ENCODE measurements at places on chromosomes 16 and 17.

DNA sequence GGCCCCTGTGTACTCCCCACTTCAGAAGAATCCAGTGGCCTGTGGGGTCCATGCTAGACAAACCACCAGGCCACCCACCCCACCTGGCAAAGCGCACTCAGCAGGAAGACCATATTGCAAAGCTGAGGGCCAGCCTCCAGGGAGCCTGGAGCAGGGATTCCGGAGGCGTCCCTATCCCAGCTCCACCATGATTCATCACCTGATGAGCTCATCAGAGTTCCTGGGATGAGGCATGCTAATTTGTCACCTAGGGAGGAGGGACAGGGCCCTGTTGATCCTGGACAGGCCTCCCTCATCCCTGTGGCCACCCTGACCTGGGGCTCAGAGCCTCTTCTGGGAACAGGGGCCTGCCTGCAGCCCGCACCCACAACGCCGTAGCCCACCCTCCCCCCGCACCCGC lies 131.6 kb upstream of the PLCG2 start:
- no peak for DNase-seq

DNA sequence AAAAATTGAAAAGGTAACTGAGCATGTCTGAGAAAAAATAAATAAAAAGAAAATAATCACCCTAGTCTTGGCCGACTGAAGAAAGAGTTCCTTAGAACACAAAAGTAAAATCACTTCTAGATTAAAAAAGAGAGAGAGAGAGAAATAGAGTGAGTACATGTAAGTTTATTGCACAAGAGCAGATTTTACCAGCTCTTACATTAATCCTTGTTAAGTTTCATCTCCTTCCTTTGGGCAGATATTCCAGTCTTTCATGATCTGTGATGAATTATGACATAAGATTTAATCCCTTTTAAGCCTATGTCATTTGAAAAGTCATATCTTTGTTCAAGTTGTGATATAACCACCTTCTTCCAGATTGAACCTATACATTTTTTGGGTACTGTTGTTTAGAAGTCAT lies 54.8 kb downstream of the NFAT5 start:
- no peak for DNase-seq

GRCh38 chr16:78415013-78415412 lies 315.6 kb downstream of the WWOX start:
- no peak for DNase-seq

DNA sequence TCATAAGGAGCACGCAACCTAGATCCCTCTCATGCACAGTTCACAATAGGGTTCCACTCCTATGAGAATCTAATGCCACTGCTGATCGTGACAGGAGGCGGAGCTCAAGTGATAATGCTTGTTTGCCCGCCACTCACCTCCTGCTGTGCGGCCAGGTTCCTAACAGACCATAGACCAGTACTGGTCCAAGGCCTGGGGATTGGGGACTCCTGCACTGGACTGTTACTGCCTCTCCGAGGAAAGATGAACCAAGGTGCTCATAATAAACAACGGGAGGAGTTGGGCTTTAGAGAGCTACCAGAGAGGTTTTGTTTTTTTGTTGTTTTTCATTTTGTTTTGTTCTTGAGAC lies 58.2 kb downstream of the TK2 start:
- no peak for DNase-seq

GRCh38 chr16:67013823-67014633 lies 14.9 kb upstream of the CBFB start:
- DNase-seq, result peak; percentile 92

DNA sequence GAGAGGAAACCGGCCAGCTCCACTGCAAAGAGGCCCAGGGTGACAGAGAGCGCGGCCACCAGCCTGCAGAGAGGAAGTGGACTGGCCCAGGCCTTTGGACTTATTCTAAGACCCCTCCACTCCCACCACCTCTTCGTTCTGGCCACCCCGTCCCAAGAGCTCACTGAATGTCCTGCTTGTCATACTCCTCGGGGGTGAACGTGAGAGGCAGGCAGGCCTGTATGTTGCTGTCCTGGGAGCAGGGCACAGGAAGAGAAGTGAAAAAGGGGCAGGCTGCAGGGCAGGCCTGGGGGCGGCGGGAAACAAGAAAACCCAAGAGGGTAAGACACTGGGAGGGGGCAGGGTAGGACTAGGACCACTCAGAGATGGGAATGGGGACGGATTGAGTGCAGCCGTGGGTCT lies 384 bp downstream of the TMEM107 start:
- DNase-seq, result peak; percentile 28

DNA sequence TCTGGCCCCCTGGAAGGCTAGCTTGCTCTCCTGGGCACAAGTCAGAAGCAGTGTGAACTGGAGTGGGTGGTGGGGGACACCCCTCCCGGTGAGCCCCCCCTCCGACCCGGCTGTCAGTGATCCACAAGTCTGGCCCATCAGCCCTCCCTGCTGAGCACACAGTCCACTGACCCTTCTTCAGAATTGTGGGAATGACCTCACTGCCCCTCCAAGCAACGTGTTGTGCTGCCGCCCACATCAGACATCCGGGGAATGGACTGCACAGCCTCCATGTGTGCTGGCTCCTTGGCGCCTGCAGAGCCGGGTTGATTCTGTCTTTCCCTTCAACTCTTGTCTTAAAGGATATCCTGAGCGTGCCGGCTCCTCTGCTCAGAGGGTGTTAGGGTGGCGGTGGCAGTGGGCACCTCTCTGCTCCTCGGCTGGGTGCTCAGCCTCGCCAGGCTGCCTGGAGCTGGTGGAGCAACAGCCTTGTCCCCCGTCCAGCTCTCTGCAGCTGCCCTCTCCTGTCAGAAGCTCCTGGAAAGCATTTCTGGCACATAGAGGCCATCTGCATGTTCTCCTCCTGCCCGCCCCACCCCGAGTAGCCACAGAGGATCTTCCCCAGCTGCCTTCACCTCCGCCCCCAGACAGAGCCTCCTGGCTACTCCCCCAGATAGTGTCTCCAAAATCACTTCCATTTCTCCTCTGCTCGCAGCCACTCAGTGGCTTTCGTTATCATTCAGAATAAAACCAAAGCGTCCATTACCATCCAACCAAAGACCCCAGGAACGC lies 19.8 kb downstream of the NPTX1 start:
- no peak for DNase-seq

- DNase-seq, result no peak
Observed at GRCh38 chr17:17826342-17826713, 10.5 kb downstream of the SREBF1 start.

DNA sequence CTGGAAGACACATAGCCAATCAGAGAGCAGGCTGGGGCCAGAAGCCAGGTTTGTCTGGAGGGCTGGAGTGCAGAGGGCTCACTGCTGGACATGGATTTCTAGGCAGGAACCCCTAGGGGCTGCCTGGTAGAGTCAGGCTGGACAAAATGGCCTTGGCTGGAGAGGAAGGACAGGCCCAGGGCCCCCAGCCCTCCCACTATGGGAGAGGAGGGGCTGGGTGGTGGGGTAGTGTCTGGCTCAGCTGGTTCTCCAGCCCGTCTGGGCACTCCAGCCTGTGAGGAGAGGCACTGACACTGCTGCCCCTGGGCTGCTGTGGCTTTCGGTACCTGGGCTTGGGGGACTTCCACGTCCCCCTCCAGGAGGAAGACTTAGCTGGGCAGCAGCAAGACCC lies 21.7 kb upstream of the DOK4 start:
- no peak for DNase-seq

DNA sequence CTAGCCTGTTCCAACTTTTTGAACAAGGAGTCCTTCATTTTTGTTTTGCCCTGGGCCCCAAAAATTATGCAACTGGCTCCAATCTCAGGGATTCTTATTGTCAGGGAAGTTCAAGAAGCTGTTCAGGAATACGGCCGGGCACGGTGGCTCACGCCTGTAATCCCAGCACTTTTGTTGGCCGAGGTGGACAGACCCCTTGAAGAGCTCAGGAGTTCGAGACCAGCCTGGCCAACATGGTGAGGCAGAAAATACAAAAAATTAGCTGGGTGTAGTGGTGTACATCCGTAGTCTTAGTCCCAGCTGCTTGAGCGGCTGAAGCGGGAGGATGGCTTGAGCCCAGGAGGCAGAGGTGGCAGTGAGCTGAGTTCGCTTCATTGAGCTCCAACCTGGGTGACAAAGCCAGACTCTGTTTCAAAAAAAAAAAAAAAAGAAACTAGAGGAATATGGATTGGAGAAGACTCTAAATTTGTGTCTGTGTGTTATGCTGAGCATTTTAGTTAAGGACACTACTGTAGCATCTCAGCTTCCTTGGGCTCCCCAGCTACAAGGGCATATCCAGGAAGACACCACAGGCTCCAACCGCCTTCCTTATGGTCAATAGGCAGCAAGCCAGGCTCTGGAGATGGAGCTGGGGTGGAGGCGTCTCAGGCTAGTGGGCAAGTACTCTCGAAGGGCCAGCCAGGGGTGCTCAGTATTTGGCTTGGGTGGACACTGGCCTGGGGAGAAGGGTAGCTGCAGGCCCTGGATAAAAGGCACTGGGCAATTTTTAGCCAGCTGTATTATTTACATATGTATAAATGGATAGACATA lies 56.8 kb upstream of the CREBBP start:
- DNase-seq, result no peak

- DNase-seq, result no peak
Observed at GRCh38 chr17:30132615-30133014, 16.0 kb downstream of the NSRP1 start.

GRCh38 chr17:70848785-70849184 lies 679.5 kb downstream of the KCNJ2 start:
- DNase-seq, result no peak

DNA sequence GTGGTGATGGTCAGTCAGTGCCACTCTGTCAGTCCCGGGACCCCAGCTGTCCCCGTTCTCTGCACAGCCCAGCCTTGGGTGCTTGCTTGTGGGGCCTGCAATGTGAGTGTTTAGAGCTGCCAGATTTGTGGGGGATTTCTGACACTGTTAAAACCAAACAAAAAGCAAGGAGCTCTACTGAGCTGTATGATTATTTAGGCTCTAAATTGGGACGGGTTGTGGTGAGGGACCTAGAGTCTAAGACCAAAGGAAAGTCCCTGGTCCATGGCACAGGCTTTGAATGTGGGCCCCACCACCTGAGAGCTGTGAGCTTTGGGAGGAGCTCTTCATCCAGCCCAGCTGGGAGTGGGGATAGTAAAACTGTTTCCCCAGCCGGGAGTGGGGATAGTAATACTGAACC lies 63.3 kb downstream of the KSR1 start:
- DNase-seq, result no peak

- DNase-seq, result no peak
Observed at GRCh38 chr17:62929320-62929719, 36.7 kb upstream of the TANC2 start.

GRCh38 chr17:38892620-38893019 lies 22.8 kb downstream of the LASP1 start:
- DNase-seq, result no peak

GRCh38 chr17:28001149-28001548 lies 41.3 kb upstream of the NLK start:
- no peak for DNase-seq

DNA sequence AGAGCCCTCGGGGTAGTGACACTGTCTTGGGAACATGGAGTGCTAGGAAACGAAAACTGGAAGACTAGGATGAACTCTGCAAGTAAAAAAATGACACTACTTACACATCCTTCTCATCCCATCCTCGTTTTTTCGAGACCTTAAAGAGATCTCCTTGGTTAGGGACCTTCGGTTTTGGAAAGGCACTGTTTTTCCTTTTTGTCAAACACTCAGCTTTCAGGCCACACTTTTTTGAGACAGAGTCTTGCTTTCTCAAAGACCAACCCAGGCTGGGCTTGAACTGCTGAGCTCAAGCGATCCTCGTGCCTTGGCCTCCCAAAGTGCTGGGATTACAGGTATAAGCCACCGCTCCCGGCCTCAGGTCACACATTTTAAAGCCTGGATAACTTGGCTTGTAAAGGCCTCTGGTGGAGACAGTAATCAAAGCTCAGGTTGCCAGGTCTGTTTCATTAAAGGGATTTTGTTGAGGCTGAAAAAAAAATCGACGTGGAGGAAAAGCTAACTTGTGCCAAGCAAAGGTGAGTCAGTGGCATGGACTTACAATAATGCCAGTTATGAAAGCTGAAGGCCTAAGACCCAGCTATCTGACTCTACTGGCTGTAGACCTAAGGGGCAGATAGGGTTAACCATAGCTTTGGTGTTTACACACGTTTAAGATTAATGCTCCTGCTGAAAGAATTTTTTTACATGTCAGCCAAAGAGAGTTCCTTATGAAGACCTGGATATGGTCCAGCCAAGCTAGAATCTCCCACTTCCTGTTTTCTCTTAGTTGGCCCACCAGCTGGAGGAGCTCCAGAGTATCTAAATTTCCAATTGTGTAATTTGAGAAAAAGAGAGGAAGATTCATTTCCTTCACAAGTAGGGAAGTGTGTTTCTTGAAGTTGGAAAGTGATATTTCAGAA lies 823 bp downstream of the NBR1 start:
- peak; percentile 22 for DNase-seq

DNA sequence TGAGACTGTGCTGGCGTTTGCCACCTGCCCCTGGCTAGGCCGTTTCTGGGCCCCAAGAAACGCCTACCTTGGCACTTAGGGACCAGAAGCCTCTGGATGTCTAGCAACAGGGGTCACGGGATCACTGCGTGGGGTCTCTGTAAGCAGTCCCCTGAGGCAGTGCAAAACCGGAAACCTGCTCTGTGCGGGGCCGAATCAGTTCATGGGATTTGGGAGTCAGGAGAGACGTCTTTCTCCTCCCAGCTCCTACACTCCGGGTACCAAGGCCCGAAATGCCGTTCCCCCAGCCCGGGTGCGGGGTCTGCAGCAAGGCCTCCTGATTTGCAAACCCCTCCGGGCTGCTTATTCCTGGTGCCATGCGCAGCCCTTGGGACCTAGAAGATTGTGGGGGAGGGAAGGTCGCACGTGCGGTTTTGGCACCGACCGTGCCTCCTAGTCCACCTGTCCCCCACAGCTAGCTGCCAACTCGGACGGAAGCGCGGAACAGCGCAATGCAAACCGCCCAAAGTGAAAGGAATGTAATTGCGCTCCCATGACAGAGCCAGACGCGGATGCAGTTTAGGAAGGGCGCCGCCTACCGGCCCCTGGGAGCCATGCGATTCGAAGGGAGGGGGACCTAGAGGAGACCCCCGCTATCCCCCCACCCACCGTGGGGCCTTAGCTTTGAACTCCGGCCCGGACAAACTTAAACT lies 6.5 kb downstream of the IRX5 start:
- no peak for DNase-seq

- DNase-seq, result no peak
Observed at GRCh38 chr17:49187301-49187700, 23.1 kb downstream of the GNGT2 start.

Data from activated CD4-positive, alpha-beta T cell treated with anti-CD3 and anti-CD28 coated beads, Interleukin-2, amount 50 U/mL, for 48 hours (primary cell).